ENCODE measurements at places on chromosomes 7 and 10.

DNA sequence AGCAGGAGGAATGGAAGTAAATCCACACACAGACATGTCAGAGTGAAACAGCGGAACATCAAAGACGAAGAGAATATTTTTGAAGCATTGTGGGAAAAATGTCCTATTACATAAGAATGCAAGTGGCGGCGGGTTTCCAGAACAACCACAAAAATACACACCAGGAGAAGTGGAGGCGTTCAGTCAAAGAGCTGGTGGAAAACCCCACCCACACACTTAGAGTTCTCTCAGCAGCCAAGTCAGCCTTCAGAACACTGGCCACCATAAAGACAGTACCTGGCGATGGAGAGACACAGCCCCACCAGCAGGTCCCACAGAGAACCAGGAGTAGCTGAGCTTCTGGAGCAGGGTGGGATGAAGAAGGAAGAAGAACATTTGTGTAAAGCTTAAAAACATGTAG lies 23.7 kb downstream of the NKX6-2 start:
- DNase-seq: no peak

GRCh38 chr10:42917821-42918220 lies 135.2 kb downstream of the BMS1 start:
- DNase-seq: no peak

GRCh38 chr10:35690534-35690933 lies 48.4 kb upstream of the FZD8 start:
- no peak for DNase-seq

GRCh38 chr7:140877249-140877524 lies 47.5 kb downstream of the BRAF start:
- no peak for DNase-seq
